ENCODE measurements at places on chromosomes 1 and 21. TPM values are rescaled to one million over a fixed set of nuclear protein-coding genes. Genes with fewer than 3 reads are reported as not detected.

CD244 gene
- total RNA-seq: 25.7 TPM

PRDM16 gene
- 0.51 TPM for total RNA-seq

PRAMEF20 gene
- not detected for total RNA-seq

CASZ1 gene
- total RNA-seq: 7.5 TPM

LRRC53 gene
- total RNA-seq: not detected

FRRS1 gene
- total RNA-seq: 5.4 TPM

DNA sequence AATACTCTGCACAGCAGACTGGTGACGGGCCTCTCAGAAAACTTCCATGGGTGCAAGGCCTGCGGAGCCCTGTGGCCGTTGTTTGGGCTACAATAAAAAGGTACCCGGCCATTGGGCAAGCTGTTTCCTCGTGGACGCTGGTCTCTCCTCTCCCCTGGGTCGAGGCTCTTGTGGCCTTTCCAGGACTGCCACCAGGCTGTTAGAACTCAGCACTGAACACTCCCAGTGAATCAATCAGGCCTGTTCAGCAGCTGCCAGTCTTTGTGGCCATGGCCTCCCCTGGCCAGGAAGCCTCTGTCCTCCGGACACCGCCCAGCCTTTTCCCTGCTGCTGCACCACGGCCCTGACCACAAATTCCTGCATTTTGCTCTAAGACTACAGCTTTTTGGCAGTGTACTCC, 33.0 kb upstream of the ACTRT2 start:
- DNase-seq: no peak

DNA sequence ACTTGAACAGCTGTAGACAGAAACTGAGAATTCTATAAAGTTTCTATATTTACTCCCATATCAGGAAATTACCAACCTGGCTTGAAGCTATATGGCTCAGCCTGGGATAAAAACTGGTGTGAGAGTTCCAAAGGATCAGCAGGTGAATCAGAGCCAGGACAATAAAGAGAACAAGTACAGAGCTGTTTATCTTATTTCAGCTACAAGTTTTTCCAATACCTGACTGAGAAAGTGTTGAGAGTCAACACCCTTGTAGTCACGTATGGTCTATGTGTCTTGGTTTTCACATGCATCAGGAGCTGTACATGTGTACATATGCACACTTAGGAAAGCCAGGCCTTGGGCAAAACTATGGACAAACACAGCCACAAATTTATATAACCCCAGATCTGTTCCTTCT, 40.7 kb upstream of the CXADR start:
- no peak for DNase-seq

- no peak for DNase-seq
Observed at GRCh38 chr1:21909787-21910503, 27.2 kb downstream of the HSPG2 start.

- DNase-seq: no peak
Observed at GRCh38 chr1:71755441-71755840, 526.9 kb downstream of the NEGR1 start.

DNA sequence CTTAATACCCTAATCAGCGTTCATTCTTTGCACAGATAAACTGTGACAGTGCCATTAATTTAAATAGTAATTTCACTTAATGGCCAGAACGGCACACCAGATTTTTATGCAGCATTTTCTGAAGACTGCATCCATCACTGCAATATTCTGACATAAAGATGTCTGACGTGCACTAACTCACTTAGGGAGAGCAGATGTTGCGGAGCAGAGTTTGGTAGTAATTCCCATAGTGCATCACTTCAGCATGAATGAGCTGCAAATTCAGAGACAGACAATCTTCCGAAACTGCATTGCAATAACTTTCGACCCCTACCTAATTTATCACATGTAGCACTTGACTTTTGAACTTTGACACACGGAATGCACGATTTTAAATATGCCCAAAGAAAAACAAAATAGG, 225.3 kb downstream of the KCTD3 start:
- no peak for DNase-seq

DNA sequence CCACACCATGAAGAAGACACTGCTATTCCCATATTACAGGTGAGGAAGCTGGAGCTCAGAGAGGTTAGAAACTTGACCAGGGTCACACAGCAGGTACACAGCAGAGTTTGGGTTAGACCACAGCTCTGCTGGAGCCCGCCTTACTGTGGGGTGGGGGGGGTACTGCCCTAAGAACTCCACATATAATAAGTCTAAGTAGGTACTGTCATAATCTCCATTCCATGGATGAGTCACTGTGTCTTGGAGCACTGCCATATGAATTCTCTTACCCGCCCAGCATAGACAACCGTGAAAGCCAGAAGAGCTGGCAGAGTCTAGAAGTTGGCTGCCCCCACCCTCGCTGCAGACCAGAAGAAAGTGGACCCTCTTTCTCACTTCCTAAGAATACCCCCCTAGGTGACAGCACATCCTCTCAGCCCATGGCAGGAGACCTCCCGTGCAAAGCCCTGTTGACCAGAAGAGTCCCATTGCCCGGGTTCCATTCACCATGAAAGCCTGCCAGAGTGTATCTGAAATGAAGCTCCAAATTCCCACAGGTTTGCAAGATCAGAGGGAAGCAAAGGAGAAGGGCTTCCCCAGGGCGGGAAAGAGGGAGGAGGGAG, 5.2 kb upstream of the PLA2G2D start:
- DNase-seq: no peak

DNA sequence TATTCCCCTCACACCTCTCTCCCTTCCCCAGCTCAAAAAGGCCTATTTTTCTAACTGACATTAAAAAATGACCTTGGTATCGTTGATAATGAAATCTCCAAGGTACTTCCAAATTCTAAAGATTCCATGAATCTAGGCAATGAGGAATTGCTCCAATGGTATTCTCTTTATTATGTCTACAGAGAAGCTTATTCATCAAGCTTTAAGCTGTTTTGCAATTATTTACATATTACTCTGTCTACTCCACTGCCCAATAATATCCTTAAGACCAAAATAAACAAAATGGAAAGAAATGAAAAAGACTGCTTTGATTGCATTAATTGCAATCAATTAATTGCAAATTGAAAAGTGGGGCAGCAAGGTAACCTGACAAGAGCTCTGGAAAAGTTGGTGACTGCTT, 7.9 kb downstream of the PLPP3 start:
- no peak for DNase-seq

- DNase-seq: no peak
Observed at GRCh38 chr1:11806307-11806936, 431 bp downstream of the CLCN6 start.

DNA sequence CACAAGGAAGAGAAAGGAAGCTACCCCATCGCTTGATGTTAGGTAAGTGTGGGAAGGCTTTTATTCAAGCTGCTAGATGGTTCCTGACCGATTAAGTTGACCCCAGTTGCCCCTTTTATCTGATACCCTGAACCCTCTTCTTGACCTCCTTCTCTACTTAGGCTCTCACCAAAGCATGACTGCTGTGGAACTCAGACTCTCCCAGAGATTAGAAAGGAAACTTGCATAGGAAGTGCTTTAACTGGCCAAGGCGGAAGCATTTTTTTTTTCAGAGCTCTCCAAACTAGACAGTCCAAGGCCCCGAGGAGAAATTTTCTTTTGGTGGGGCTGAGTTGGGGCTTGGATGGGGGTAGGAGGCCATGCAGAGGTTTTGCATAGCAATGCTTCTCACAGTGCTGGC, 101.3 kb upstream of the USP24 start:
- DNase-seq: no peak

GRCh38 chr1:21491488-21492355, 17.5 kb upstream of the ALPL start:
- no peak for DNase-seq

DNA sequence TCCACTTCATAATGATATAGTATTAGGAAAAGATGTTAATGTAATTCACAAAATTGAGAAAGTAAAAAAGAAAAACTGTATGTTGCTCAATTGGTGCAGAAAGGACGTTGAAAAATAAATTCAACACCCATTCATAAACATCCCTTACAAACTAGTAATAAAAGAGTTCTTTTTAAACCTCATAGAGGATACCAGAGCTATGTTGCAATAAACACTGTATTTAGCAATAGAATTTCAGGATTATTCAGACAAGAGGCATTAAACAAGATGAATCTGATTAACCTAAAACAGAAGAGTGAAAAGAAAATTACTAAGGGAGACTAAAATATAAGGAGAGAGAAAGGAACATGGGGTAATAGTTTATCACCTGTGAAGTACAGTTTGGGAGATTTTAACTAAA, 154.8 kb downstream of the NTPCR start:
- DNase-seq: no peak
